ENCODE measurements at places on chromosomes 4 and X.

GRCh38 chrX:109270580-109271484, 211.1 kb downstream of the GUCY2F start:
- peak; percentile 22 for DNase-seq

GRCh38 chrX:153966841-153967535, 4.6 kb downstream of the HCFC1 start:
- DNase-seq: no peak

DNA sequence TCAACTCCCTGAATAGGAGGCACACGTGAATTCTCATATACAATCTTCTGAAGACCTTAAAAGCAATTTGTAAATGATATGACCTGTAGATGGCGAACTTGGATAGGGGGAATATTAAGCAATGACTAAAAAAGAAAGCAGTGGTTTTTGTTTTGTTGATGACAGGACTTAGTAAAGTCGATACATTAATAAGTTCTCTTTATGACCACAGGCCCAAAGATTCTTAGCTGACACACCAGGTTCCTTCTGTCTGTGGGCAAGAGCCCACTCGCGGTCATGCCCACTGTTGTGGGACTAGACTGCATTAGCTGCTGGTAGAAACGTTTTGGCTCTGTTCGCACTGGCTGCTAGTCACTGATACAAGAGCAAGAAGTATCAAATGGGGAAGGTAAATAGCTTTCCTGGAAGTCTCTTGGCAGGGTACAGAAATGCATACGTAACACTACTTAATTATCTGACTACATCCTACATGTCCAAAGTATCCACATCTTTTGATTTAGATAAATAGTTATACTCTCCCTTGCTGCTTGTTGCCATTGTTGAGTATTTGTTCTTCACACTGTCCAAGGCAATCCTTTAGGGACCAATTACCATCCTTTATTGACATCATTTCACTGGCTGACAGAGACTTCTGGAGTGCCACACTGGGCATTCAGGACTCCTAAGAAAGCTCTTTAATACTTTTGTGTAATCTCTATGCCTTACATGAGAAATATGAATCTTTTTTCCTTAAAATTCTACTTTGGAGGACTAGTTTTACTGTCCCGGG, 31.0 kb downstream of the ALPK1 start:
- no peak for DNase-seq

- no peak for DNase-seq
Measured at GRCh38 chr4:20773144-20773997, 73.1 kb downstream of the PACRGL start.

DNA sequence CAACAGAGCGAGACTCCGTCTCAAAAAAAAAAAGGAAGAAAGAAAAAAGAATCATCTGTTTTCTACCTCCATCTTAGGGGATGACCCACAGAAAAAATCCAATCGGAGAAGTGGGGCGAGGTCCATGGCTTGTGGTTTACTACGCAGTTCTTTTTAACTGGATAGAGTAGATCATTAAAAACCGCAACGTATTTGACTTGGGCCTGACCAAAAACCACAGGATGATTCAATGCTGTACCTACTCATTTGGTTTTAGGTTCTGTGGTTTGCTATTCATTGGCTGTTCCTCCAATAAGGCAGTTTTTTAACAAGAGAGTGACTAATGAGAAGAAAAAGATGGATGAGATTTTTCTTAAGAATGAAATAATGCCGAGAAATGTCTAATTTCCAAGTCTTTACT, 83.7 kb downstream of the FREM3 start:
- peak; percentile 2 for DNase-seq

- no peak for DNase-seq
Measured at GRCh38 chr4:41693629-41694028, 54.9 kb downstream of the PHOX2B start.

DNA sequence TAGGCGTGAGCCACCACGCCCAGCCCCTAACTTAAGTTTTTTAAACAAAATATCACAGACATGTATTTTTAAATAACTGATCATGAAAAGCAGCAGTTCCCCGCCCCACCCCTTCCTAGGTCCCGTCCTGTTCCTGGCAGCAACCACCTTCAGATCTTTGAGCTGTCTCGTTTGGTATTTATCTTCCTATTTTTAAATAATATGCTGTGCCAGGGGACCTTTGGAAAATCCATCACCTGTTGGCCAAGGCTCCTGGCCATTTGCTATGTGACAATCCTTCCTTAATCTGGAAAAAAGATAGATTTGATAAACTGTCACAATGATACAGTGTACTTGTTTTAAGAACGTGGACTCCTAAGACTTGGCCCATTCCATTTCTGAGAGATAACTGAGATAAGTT, 10.7 kb downstream of the GATB start:
- no peak for DNase-seq

DNA sequence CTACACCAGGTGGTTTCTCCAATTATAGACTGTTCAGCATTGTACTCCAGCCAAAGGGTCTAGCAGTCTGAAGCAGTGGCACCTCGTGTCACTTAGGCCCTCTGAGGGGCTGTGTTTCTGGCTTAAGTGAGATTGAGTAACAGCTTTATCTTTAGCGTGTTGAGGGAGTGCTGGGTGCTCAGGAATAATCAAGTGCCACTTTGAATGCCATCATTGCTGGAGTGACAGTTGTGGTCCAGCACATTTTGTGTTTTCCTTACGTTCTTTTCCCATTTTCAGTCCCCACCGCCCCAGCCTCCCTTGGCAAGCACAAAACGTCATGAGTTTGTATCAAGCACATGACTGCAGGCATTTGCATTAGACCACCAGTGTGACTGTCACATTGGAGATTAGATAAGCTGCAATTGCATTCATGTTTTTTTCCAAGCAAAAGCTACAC, 58.7 kb downstream of the FNIP2 start:
- DNase-seq: no peak

DNA sequence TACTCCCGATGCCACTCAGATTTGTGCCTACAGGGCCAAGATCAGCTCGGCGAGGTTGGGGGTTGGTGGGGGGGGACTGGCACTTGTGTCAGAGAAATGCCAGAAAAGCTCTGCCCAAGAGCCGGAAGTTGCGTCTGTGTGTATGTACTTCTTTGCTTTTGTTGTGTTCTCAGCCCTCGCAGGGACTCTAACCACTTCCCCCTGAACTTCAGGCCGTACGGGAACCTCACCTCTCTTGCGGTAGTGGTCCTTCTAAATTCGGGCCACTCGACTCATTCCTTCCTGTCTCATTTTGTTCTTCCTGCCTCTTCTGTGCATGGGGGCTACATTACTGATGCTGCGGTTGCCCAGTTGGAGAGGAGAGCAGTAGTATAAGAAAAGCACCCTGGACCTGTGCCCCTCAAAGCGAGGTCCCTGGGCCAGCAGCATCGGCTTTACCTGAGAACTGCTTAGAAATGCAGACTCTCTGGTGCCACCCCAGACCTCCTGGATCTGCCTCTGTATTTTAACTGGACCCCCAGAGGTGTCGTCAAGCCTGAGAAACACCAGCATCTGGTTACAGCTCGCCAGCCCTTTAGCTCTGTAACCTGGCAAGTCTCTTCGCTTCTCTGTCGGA, 146.3 kb upstream of the RPS6KA3 start:
- no peak for DNase-seq

GRCh38 chr4:46586566-46586965, 196.6 kb upstream of the GABRA2 start:
- no peak for DNase-seq

DNA sequence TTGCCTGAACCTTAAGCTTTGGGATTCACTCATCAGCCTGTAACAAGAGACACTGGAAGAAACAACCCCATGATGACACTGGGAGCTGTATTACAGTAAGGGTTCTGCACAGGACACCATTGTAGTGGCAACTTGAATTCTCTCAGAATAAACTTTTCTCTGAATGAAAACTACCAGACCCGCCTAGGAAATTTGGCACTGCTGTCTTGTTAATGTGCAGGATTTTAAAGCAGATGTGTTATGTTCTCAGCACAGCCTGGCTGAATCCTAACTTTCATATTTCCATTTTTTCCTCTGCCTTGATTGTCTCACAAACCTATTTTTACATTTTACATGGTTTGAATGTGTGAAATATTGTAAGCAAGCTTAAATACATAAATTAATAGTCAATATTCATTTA, 253.6 kb downstream of the UNC5C start:
- no peak for DNase-seq

DNA sequence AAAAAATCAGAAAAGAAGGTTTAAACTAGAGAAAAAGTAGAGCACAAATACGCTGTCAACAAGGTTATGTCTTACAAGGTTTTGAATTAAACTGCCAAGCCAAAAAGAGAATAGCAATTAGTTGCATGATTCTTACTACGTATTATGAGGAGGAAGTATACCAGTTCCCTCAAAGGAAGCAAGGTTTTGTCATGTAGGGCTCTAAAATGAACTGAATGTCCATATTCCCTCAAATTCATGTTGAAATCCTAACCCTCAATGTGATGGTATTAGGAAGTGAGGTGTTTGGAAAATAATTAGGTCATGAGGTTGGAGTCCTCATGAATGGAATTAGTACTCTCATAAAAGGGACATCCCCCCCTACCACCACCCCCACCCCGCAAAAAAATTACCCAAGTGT, 201.0 kb downstream of the FBXW7 start:
- DNase-seq: no peak

- no peak for DNase-seq
Measured at GRCh38 chr4:15413010-15413622, 14.7 kb upstream of the C1QTNF7 start.

DNA sequence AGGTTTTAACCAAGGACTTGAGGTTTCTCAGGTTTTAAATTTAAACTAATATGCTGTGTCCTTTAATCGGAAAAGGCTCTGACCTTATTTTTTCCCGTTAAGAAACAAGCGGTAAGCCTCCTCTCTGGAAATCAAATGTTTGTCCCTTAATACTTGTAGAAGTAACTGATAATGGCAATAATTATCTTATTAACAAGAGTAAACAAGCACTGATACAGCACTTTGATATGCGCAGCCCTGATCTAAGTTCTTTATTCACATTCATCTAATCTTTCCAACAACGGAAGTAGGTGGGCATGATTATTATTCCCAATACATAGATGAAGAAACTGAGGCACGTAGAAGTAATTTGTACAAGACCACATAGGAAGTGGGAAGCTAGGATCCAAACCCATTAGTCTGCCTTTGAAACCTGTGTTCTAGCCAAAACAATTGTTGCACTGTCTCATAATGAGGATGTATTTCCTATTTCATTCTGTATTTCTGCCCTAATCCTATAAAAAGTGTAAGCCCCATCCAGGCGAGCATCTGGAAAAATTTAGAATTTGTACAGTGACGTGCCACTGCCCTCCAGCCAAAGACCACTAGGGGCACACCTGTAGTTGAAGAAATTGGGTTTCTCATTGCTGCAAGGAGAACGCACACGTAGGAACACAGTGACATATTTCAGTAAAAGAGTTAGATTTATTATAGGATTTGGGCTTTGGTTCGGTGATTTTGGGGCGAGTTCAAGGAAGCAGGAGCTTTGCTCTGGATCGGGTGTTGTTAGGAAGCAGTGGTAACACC, 606 bp downstream of the CXorf58 start:
- no peak for DNase-seq

DNA sequence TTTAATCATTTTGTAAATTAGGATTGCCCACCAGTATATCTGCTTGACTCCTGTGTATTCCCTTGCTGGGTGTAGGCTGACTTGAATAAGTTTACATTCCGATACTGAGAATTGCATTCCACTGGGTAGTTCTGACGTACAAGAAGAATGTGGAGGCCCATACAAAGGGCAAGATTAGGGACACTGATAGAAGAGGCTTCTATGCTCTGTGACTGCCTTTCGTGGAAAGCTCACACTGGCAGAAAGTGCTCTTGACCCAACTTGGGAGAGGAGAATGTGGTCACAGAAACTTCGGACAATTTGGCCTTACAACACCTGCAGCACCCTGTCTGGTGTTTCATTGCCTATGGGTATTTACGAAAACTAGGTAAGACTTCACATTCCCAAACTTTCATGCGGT, 126.3 kb downstream of the RAPGEF2 start:
- DNase-seq: no peak

DNA sequence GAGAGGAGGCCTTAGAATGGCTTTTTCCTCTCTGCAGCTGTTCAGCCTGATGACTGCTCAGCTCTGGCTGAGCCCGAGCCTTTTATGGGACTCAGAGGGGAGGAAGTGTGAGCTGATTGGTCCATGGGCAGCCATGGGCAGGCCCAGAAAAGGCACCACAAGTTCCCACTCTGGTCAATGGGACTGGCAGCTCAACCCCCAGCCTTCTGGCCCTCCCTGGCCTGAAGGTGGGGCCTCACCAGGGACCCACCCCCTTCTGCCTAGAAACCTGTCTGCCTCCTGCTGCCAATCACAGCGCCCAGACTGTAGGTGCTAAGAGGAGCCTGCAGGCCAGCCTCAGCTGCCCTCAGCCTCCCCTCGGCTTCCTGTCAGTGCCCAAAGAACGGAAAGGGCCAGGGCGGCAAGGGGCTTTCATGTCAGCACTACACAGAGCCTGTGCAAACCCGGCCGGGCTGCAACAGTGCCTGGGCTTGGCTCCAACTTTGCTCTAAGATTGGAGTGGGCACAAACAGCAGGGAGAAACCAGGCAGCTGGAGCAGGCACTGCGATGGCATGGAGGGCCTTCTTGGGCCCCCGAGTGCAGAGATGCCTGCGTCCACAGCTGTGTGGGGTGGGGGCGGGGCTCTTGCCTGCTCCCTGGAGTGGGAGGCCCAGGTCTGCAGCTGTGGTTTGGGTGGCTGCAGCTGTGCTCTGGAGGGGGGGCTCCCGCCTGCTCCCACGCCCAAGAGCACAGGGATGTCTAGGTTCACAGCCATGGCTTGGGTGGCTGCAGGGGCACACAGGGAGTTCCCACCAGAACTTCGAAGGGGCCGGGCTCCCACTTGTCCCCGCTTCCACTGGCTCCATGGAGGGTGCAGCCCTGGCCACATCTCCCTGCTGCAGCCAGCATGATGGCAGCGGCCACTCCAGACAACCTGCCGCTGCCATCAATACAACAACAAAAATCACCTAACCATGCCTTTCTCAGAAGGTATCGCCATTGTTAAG, 92.6 kb downstream of the NXF2 start:
- DNase-seq: no peak

GRCh38 chrX:19381326-19381725, 37.6 kb downstream of the PDHA1 start:
- no peak for DNase-seq

GRCh38 chr4:10841697-10842096, 157.1 kb upstream of the CLNK start:
- DNase-seq: no peak

DNA sequence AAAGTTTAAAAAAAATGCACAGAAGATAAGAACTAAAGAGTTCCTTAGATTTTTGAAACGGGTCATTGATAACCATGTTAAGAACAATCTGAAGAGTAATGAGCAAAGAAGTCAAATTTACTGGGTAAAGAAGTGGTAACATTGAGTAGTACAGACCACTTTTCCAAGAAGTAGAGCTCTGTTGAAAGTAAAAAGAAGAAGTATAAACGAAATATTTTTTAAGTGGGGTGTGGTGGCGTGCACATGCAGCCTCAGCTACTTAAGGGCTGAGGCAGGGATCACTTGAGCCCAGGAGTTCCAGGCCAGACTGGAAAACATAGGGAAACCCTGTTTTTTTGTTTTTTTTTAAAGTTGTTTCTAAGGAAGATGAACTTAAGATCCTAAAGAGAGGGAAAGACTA, 68.5 kb downstream of the UBA6 start:
- no peak for DNase-seq
